Activated CD4-positive, alpha-beta T cell treated with anti-CD3 and anti-CD28 coated beads, Interleukin-2, amount 10 ng/mL, durations not matched to agents 24 days and 14 days (primary cell): ENCODE measurements at places on chromosomes 13 and 19.
A peak's percentile ranks its signal among the peaks of the same experiment; 100 is the strongest.

GRCh38 chr19:1470305-1471009 lies 8.6 kb downstream of the C19orf25 start:
- DNase-seq, result peak; percentile 94

GRCh38 chr19:36572593-36573019 lies 486 bp downstream of the ZNF529 start:
- DNase-seq, result no peak

GRCh38 chr13:113742000-113742441 lies 17.0 kb upstream of the TMEM255B start:
- DNase-seq, result peak; percentile 76

GRCh38 chr19:17963936-17964691 lies 2.8 kb upstream of the KCNN1 start:
- DNase-seq, result peak; percentile 46

DNA sequence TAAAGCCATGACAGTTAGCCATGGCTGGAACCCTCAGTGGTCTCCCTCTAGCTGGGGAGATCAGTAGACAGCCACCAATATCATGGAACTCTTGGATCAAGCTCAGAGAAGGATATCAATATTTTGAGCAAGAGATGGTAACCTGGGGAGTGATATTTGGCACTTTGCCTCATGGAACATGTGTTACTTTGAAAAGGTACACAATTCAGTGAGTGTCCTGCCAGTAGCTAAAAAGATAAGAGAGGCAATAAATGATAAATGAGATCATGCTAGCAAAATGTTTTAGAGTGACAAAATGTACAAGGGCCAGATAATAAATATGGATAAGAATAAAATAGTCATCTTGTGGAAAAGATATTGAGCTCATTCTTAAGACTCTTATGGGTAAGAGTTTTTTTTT lies 1618.7 kb downstream of the OLFM4 start:
- no peak for DNase-seq

- no peak for DNase-seq
These were observed 3.9 kb downstream of the IRF2BP1 start for GRCh38 chr19:45881909-45882528.

DNA sequence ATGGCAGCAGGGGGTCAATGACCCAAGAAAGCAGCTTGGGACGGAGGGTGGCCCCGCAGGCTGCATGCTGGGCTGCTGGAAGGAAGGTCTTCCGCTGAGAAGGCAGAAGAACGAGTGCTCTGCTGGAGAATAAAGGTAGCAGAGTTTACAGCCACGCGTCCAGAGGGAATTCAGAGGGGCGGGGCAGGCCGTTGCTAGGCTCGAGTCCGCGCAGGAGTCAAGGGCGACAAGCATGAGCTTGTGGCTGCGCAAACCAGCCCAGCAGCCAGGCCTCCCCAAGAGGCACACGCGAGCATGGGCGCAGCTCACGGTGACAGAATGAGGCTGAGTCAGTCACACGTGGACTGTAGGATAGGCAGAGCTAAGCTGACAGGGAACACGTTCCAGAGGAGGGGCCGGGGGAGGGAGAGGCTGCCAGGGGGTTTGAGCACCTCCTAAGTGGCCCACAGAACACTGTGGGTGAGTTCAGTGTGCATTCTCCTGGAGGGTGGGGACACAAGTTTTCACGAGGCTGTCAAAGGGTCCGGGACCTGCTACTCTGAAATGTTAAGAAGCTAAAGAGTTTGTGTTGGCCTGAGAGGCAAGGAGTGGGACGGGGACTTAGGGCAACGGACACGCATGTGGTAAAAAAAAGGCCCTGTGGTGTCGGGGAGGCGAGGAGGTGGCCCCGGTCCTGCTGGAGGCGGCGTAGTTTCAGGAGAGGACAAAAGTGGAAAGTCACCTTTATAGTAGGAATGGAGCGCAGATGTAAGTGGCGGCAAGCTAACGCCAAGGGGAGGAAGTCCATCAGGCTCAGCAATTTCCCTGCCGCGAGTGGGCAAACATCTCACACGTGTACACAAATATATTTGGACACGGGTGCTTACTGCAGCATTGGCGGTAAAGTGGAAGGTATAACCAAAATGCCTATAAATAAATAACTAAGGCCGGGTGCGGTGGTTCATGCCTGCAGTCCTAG lies 17.7 kb downstream of the RFX2 start:
- no peak for DNase-seq

- DNase-seq, result peak; percentile 26
These were observed 553.1 kb downstream of the EFNB2 start for GRCh38 chr13:105982219-105982930.

- peak; percentile 85 for DNase-seq
These were observed at the start of gene CELF5 for GRCh38 chr19:3224346-3225168. Gene CELF5 (plus strand): TSS chr19:3224661. CDS start chr19:3224740, 79 bp downstream.

DNA sequence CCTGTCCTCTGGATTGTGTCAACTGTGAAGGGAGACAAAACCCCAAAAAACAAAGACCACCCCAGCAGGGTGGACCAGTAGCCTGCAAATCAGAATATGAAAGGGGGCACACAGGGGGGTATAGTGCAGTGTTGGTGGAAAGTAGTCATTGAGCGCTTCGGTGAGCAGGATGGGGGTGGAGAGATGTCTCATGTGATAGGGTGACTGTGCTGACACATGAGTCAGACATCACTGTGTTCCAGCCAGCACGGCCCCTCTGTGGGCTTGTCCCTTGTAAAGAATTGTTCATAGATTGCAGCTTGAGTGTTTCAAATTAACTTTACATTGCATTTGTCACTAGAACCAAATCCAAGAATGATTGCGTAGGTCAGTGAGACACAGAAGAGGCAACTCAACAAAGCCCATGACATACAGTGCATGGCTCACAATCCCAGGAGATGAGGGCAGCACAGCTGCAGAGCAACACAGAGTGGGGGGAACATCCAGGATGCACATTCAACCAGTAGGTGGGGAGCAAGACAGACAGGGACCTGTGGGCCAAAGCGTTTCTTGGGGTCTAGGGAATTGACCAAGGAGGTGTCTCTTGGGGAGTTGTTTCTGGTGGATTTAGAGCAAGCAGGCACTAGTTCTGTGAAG lies 7.5 kb downstream of the ZNF440 start:
- DNase-seq, result no peak

DNA sequence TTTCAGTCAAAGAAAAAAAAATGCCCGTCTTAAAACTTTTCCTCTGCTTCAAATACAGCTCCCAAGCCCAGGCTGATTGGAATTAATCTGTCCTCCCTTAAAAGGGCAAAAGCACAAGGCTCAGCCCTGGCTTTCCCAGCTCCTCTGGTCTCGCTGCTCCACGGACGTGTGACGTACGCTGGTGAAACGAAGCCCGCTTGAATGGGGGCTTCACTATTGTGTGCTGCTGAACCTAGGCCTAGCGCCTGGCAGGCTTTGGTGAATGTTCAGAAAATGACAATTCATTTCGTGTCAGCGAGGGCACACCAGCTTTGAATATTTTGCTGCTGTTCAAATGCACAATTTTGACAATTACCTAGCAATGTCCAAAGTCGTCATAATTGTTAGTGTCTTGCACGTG lies 615 bp upstream of the ZNF135 start:
- DNase-seq, result no peak

GRCh38 chr13:24943136-24943535 lies 152.8 kb upstream of the PABPC3 start:
- no peak for DNase-seq

DNA sequence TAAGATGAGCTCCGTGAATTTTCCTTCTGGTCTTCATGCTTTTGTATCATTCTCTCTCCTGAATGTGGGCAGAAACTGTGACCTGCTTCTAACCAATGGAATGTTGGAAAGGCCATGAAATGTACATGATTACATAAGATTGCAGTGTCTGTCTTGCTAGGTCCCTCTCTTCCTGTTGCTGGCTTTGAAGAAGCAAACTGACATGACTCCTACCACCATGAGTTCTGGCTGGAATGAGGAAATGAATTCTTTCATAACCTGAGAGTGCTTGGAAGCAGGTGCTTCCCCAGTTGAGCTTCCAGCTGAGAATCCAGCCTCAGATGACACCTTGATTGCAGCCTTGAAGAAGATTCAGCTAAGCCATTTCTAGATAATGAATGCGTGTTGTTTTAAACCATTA lies 275.0 kb upstream of the MIR17HG start:
- DNase-seq, result no peak

DNA sequence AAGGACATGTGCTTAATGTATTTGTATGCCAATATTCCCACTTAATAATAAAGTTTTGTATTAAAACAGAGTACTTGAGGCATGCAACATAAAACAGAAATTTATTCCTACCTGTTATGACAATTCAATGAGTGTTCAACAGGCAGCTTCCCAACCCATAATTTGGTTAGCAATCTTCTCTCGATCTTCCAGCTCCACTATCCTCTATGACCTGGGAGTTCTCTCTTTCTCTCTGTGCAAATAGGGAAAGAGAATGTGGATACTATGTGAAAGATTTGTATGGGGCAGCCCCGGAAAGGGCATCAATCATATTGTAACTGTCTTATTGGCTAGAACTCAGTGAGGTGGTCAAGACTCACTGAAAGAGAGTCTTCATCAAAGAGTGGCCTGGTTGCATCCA lies 644.9 kb upstream of the PCDH20 start:
- DNase-seq, result no peak

DNA sequence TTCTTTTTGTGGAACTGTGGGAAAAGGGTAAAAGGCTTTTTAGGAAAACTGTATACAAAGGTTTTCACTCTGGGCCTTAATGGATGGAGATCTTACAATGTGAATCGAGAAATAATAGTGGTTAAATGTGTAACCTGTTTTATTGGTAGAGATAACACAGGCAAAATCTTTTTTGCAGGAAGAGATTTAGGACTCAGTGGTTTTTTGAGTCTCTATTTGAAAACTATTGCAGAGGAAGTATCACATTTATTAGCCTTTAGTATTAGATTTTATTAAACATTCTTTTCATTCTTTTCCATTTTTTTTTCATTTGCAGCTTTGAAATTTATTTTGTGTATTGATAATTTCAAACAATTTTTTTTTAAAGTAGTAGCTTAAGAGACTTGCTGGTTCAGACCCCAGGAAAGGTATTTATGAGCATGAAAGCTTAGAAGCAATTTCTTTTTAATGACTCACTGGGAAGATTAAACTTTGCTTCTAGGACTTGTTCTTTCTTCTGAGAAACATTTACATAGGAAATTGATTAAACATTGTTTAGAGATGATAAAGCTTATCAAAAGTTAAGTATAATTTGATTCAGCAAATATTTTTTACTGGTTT lies 10.5 kb downstream of the KLF5 start:
- DNase-seq, result no peak

DNA sequence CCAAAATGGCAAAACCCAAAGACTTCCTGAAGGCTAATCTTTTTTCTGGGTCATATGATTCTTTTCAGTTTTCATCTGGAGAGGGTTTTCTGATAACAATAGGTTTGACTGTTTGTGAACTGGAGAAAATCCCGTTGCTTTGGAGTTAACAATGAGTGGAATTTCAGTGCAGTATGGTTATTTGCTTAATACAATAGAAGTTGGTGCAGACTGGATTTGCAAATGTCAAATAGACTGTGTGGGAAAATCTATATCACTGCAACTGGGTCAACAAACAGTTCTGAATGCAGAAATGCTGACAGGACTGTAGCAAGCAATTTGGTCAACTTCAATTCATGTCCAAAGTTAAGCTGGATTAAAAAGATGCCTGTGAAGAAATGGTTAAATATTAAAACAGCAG lies 267.5 kb upstream of the ARGLU1 start:
- no peak for DNase-seq

DNA sequence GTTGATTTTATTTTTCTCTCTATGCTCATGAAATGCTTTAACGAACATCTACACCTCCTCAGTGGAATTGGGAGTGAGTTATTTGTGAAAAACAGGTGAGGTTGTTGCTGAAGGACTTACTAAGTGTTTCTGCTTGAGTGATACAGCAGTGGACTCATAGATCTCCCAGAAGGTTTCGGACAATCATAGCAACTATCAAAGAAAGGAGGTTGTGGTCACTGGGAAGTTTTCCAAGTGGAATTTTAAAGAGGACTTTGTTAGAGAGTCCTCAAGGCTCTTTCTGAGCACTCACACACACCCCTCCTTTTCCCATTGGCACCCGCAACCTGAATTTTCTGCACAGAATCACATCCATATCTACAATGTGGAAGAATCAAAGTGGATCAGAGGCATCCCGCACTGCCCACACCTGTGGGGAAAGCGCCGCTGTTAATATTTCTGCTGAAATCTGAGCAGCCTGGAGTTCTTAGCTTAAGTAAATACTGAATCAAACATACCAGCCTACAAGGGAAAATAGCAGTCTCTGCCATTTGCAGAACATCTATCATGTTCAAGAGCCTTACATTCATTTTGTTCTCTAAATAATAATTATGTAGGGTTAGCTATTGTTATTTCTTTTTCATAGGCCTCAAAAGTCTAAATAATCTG lies 719.4 kb downstream of the DIAPH3 start:
- no peak for DNase-seq

GRCh38 chr19:29271341-29271740 lies 58.4 kb upstream of the UQCRFS1 start:
- DNase-seq, result no peak

DNA sequence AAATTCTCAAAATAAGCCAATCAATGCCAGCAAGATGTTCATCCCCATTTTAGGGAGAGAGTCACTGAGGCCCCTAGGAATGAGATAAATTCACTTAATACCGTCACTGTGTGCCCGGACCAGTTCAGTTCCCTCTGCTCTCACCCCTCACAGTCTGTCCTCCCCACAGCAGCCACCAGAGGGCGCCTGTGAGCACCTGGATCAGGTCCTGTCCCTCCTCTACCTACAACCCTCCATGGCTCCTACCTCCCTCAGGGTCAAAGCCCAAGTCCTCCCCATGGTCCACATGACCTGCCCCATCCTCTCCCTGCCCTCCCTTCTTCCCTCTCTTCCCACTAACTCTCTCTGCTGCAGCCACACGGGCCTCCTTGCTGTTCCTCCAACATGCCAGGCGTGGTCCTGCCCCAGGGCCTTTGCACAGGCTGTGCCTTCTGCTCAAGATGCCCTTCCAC lies 42.0 kb upstream of the NFIC start:
- DNase-seq, result peak; percentile 92

DNA sequence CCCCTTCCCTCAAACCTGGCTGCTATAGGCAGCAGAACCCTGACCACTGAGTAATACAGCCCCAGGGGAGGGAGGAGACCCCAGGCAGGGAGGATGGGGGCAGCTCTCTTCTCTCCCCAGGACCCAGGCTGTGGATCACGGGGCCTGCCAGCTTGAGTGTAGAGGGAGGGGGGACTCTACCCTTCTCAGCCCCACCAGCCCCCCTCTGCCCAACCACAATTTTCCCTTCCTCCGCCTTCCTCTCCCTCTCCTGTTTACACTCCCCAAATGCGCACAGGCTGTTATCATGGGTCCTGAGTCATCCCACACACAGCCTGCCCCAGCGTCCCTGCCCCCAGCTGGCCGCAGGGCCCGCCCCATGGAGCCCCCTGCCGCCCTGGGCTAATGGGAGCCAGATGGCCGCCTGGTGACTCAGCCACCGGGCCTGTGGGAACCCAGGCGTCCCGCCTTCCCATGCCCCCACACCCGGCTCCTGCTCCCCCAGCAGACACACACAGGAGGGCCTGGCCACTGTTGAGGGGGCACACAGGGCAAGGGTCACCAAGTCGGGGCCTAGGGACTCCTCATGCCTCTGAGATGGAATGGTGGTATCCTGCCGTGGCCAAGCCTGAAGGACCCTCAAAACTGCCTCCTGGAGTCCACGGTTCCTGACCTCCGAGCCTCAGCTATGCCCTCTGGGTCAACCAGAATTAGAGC lies 13.6 kb downstream of the CCDC97 start:
- DNase-seq, result no peak
